Dermis blood vessel endothelial cell (primary cell): ENCODE measurements at places on chromosomes 12 and 14. TPM values are rescaled to one million over a fixed set of nuclear protein-coding genes. Genes with fewer than 3 reads are reported as not detected.

The LYZ gene
- total RNA-seq: not detected in 2 replicates

The EEF1AKMT3 gene
- total RNA-seq: 3.3 and 4.3 TPM in 2 replicates

The LRP1-AS gene
- total RNA-seq: not detected in 2 replicates

The SYT10 gene
- not detected in 2 replicates for total RNA-seq

The TXNDC16 gene
- 3.4 and 4.7 TPM in 2 replicates for total RNA-seq

The TBX3 gene
- 2.4 and 2.5 TPM in 2 replicates for total RNA-seq
